ENCODE measurements at places on chromosomes 12 and 14.

DNA sequence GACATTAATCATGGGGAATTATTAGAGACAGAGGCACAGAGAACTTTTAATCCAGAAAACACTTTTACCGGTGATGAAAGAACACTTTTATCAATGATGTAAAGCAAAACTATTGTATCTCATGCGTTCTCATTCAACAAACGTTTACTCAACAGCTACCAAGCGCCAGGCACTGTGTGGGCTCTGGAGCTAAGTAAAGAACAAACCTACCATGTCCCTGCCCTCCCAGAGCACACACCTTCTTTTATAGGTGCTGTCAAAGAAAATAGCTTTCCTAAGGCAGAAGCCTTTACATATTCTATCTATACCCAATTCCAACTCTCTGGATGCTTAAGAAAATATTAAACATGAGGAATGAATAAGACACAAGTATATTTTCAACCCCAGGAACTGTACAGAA lies 91.1 kb downstream of the FOXN3 start:
- DNase-seq = no peak

DNA sequence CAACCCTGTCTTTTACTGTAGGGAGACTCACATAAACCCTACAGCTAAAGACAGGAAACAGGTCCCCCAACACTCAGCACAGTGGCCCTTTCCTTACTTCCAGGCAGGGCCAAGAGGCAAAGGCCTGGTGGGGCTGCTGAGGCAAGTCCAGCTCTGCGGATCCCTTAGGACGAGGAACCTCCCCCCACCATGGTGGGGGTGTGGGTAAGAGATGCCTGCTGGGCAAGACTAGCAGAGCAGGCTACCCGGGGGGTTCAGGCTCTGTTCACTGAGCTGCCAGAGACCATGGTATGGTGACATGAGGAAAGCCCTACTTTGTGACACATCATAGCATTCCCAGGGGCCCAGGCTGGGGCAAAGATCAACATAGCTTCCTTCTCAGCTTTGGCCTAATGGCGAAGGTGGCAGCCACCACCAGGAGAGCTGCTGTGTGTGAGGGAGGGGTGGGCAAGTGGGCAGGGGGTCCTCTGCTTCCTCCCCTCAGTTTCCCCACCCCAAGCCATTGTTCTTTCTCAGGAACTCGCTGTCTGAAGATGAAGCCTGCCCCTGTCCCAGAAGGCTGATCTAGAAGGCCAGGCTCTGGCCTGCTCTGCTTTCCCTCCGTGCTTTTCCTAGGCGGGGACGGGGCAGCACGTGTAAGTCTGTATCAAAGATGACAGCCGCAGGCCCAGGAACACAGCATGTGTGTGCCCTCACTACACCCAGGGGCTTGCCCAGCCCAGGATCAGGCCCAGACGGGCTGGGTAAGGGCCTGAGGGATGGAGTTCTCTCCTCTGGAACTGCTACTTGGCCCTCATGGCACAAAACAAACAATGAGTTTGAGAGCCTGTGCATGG lies 10.1 kb upstream of the TINF2 start:
- no peak for DNase-seq

DNA sequence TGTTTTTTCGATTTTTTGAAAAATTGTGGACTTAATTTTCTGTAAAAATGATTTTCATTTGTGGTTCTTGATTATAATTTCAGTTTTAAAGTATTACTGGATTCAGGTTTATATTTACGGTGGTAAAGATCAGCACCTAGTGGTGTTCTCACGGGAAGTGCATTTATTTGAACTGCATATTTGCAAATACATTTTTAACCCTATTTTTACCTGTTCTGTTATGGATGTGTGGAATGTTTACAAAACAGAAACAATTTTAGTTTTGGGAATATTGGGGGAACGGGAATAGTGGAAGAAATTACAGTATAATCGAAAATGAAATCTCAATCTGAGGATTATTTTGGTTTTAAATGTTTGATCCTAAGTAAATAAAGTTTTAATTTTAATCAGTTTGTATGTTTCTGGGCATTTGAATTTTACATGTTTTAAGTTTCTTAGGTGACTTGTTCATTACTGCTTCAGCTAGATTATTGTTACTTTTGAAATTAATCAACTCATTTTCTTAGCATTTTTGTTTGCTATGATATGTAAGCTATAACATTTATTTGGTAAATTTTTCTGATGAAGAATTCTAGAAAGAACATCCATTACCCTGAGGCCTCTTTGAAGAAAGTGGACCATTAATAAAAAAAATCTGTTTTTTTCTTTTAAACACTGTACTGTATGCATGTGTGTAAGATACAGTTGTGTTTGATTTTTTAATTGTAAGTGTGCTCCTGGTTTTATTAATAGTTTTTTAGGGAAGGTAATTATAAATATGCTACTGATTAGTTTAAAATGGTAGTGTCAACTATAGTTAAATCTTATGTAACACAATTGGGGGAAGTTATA lies 942 bp downstream of the ATF7IP start:
- DNase-seq = peak; percentile 88

GRCh38 chr12:32757157-32757556 lies 1.5 kb upstream of the YARS2 start:
- DNase-seq = no peak

DNA sequence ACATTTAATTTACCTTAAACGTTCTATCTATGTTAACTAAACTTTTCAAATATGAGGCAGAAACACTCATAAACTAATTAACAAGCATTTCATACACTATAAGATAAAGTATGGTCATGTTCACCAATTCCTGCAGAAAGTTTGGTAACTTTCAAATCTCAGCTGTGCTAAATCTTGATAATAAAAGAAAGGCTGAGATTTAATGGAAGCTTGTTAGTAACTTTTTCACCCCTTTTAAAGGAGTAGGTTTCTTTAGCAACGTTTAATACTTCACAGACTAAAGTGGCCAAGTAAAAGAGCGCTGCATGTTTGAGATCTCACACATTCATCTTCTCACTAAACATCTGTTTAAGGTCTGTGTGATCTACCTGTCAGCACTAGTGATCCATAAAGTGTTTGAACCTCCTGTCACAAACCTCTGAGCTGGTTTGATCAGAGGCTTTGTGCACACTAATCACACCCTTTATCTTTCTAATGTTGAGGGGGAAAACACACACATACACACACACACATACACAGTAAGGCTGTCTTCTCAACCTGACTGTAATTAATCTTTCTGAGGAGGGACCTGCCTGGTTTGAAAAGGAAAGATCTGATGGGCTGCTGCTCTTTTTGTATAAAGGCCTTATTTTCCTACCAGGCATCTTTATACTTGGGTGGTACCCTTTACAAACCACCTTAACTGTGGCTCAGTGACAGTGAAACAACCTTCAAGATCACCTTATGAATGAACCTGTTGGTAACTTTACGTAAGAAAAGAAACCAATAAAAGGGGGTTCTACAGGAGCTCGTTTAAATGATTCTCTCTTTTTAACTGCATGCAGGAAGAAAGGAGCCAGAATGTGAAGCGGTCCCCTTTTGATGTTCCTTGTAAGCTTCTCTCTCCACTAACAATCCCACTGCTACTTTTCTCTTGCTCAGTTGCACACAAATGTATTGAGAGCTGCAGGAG lies 244.2 kb downstream of the SOX5 start:
- DNase-seq = no peak

All from kidney glomerular epithelial cell (primary cell).